ENCODE measurements at places on chromosomes 3 and 15.
A peak's percentile ranks its signal among the peaks of the same experiment; 100 is the strongest.

DNA sequence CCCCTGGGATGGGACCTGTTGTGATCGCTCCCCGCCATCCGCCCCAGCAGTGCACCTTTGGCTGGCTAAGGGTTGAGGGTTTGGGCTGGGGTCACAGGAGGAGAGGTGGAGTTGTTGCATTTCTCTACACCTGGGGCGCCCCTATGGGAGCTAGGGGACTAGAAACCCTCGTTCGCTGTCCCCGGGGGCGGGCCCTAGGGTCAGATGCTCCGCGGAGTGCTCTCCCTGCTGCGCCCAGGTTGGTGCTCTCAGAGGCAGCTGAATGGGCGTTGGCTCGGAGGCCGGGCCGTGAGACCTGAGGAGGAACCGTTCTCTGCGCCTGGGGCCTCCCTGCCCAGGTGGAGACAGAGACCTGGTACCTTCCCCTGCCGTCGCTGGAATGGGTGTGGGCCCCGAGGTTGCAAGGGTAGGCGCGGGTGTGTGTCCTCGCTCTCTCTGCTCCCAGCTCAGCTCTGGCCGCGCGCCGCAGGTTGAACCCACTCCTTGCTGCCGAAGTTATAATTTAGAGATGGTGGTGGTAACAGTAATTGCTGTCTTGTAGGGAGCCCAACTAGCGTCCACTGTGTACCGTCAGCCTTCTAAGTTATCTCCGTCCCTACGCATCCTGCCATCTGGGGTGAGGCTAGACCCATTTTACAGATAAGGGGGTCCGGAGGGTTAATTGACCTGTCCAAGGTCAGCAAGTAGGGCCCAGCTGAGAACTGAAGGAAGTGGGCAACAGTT, 965 bp downstream of the FLNB start:
- peak; percentile 53 for DNase-seq

DNA sequence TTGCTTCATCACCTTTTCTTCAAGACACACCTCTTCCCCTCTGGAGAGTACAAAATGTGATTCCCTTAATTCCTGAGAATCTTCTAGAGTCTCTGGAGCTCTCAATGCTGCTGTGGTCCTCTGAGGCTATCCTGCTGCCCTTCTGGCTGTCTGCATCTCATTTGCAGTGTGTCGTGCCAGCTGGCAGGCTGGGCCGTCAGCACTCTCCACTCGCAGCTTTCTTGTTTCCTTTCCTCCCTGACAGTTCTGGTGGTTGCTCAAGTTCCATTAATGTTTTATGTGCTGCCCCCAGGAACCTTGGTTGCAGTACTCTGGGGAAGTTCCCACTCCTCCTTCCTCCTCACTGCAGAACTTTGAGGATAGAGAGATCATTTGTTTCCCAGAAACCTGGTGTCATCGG, 210.8 kb upstream of the ROPN1 start:
- no peak for DNase-seq

- DNase-seq, result peak; percentile 51
Observed at GRCh38 chr15:77497942-77498361, 77.3 kb downstream of the HMG20A start.

GRCh38 chr3:38835939-38836338, 19.9 kb upstream of the SCN10A start:
- no peak for DNase-seq

DNA sequence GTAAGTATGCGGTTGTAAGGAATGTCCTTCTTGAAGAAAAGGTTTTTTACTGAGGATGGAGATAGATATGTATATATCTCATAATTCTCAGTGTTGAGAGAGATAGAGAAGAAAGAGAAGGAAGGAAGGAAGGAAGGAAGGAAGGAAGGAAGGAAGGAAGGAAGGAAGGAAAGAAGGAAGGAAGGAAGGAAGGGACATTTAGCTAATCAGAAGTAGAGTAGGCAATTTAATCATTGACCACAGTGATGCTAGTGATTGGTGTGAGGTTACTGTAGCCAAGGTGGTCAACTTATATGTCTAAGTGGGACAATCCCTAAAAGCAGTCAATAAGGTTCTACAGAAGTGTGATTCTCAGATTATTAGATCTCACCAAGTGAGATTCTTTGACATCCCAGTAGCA, 751.8 kb upstream of the CBLB start:
- no peak for DNase-seq

- no peak for DNase-seq
Observed at GRCh38 chr3:146247911-146248310, 3.0 kb downstream of the PLSCR4 start.

DNA sequence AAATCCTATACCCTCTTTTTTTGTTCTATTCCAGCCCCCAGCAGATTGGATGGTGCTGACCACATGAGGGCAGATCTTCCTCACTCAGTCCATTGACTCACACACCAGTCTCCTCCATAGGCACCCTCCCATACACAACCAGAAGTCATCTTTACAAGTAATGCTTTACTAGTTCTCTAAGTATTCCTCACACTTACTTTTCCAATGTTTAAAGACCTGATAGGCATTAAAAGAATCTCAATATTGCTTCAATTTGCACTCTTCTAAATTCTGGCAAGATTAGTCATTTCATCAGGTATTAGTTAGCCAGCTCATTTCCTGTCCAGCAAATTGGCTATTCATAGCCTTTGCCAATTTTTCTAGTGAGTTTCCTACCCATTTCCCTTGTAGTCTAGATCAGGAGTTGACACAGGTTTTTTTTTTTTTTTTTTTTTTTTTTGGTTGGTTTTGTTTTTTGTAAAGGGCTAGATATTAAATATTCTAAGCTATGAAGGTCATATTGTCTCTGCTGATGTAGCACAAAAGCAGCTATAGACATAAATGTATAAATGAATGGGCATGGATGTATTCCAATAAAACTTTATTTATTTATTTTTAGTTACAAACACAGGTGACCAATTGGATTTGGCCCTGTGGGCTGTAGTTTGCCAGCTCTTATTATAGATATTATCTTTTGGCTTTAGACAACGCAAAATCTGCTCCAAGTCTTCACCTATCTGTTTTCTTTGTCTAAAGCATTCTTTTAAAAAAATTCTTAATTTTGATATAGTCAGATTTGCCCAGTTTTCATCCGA, 76.1 kb downstream of the ABHD5 start:
- no peak for DNase-seq

DNA sequence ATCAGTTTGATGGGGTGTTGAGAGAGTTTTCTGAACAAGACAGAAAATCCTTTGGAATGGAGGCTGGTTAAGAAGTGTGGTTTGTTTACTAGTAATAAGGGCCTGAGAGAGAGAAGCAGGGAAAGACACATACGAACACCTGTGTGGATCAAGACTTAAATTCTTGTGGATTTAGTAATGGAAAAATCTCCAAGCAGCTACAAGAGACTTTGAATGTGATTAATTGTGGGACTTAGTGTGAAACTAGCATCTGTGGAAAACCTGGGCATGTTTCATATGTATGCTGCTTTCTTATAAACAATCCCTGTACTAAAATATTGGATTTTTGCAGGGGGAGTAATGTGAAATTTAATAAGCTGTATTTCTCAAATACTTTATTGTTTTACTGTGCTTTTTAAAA, 399.1 kb downstream of the SI start:
- no peak for DNase-seq

DNA sequence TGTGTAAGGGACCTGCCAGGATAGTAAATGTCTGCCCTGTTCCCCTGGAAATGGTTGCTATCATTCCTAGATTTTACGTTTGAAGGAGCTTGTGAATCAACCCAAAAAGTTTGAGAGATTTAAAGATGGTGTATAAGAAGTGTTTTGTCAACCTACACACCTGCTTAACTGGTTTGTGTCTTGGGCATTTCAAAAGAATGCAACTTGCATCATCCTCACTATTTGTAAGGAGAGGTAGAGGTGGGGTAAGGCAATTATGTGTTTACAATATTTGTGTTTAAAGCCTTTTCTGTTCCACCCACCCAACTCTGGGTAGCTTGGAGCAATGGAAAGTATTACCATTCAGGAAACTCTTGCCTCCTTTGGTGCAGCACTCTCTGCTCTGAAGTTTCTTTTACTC, 314.2 kb upstream of the RARB start:
- DNase-seq, result no peak

- no peak for DNase-seq
Observed at GRCh38 chr15:85499371-85499887, 119.0 kb downstream of the AKAP13 start.

DNA sequence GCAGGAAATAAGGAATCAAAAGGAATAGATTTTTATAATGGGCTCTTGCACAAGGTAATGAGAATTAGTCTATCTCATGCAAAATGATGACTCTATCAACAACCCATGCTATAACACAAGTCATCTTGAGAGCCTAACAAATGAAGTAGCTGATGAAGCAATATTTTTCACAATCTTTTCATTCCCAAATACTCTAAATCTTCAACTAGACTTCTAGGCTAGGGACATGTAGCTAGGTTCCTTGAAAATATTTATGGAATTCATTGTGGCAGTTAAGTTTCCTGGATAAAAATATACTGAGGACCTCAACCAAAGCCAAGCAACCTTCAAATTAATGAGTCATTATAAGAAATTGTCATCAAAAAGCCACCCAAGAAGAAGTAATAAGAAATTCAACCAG, 55.4 kb downstream of the DCBLD2 start:
- DNase-seq, result no peak

DNA sequence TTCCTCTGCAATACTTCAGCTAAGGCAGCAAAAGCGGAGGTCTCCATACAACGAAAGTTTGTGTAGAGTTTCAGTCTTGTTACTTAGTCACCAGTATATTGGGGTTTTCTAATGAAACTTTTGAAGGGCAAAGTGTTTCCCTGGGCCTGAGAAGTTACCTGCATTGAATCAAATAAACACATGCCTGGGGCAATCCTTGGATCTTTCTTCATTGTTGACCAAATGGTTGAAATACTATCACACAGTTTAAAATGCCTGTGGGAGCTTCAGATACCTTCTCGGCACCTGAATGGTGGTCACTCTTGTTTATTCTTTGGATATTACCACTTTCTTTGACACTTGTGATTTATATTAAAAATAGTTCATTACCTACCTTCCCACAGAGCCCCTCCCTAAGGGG, 988 bp upstream of the CHSY1 start:
- DNase-seq, result no peak

DNA sequence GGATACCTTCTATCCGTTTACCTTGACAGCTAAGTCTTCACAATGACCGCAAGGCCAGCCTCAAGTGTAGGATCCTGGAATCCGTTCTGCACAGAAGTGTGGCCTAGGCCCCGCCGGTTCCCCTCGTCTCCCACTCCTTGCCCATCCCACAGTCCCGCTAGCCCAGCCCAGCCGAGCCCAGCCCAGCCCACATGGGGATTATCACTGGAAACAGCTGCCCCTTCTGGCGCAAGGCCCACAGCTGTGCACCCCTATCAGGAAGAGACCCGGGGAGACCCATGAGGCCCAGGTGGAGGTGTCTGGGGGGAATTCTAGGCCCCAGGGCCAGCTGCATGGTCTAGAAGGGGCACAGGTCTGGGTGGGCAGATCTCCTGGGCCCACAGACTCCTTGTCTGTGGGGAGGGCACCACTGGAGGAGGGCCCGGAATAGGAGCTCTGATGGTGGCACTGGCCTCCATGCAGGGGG, 27.9 kb upstream of the KLF13 start:
- no peak for DNase-seq

- peak; percentile 47 for DNase-seq
Observed at GRCh38 chr3:184659797-184660301, 52.0 kb downstream of the MAGEF1 start.

DNA sequence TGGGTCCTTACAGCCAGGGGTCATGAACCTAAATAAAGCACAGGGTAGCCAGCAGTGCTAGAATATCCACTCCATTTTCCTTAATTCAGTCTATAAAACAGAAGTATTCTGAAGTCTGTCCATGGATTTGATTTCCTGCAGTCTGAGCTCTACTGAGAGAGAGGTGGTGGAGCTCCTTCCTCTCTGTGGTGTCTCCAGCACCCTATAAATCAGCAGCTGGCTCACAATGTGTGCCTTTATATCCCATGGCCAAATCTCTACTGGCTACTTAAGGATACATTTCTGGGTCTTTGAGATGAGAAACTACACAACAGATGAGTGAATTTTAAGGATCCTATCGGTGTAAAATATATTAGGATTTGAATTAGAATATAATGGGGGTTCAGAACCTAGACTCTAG, 339.9 kb upstream of the RBMS3 start:
- DNase-seq, result no peak

DNA sequence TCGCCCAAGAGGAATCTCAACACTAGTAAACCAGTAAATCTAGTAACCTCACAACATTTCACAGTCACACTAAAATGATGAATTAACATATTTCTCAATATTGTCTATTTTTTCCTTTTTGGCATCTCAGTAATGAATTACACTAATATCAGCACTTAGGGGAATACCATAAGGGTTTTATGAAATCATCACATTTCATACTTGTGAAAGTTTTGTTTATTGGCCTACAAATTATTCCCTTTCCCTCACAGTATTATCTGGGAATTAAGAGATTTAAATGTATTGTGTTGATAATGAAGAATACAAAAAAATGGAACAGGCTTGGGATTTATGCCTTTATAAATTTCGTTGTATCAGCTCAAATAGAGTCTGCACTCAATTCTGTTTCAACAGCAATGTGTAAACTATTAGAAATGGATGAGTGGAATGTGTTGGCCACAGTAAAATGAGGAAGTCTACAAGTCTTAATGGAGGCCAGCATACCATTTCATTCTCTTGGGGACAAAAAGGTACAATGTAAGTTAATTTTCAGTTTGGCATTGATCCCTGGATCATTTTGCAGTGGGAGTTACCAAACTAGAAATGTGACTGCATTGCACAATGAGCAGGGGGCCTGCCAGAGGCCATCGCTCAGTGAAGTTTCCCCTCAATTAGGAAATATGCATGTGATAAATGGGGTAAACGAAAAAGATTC, 195.4 kb downstream of the FMN1 start:
- no peak for DNase-seq

GRCh38 chr3:116038968-116039650, 406.2 kb downstream of the LSAMP start:
- no peak for DNase-seq

GRCh38 chr3:184636741-184637316, 75.0 kb downstream of the MAGEF1 start:
- no peak for DNase-seq

DNA sequence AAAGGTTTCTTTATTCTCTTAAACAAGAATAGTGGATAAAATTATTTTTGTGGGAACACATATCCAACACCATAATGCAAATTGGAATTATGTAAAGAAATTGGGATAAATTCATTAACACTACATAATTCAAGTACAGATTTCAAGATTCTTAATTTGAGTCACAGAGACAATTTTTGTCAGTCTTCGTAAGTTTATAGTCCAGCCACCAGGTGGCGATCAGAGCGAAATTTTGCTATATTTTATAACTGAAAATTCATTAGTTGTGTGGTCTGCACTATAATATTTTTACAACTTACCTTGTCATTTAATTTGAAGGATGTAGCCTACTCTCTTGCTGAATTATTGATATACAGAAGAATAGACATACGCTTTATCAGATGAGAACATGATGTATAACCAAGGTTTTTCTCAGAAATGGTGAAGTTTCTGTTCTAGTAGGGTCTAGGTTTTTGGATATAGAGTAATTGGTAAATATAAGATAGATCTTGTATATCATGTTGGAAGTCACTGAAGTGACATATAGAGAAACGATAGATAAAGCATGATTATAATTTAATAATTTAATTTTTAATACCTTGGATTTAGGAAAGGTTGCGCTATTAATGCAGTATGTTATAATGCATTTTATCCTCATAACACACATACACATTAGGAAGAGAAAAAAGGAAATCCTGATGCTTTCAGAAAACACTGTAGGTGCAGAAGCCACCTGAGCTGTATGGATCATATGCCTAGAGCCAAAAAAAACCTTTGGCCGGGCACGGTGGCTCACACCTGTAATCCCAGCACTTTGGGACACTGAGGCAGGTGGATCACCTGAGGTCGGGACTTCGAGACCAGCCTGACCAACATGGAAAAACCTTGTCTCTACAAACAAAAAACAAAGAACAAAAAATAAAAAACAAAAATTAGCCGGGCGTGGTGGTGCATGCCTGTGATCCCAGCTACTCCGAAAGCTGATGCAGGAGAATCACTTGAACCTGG, 31.7 kb downstream of the PLSCR4 start:
- DNase-seq, result no peak
